ENCODE measurements at places on chromosomes 2 and 18. TPM values are rescaled to one million over a fixed set of nuclear protein-coding genes. Genes with fewer than 3 reads are reported as not detected.

The PIGN gene
- total RNA-seq, result 66.7 TPM

The SLC1A4 gene
- 13.3 TPM for total RNA-seq

The PIKFYVE gene
- 41.3 TPM for total RNA-seq

The KCNG2 gene
- not detected for total RNA-seq

The ARHGAP15 gene
- total RNA-seq, result not detected

The MTX2 gene
- total RNA-seq, result 22.3 TPM

The CIB4 gene
- not detected for total RNA-seq

The L3MBTL4 gene
- total RNA-seq, result under 0.01 TPM

The FOXI3 gene
- not detected for total RNA-seq

The LAMA1 gene
- 0.92 TPM for total RNA-seq

The SLC8A1 gene
- 31.2 TPM for total RNA-seq

The ACVR1C gene
- 0.19 TPM for total RNA-seq

The TPGS2 gene
- 109 TPM for total RNA-seq

The ANKRD30B gene
- not detected for total RNA-seq

The GBX2 gene
- total RNA-seq, result not detected

The NEUROD1 gene
- total RNA-seq, result not detected

The CPO gene
- total RNA-seq, result 0.13 TPM

The SAG gene
- not detected for total RNA-seq

The CLEC4F gene
- total RNA-seq, result not detected

The PLEKHH2 gene
- total RNA-seq, result 1.9 TPM

The CDH7 gene
- total RNA-seq, result not detected

The HOXD12 gene
- total RNA-seq, result not detected

The HPCAL1 gene
- total RNA-seq, result 46.4 TPM
